ENCODE measurements at places on chromosomes 4 and X.

GRCh38 chr4:145019346-145019745 is 78.7 kb downstream of the ANAPC10 start:
- H3K27me3 ChIP-seq, result no peaks in the 10 kb centered on the region
- H3K4me3 ChIP-seq, result no peak overlapping the region
- DNase-seq, result no peak
- no peak overlapping the region for H3K27ac ChIP-seq

DNA sequence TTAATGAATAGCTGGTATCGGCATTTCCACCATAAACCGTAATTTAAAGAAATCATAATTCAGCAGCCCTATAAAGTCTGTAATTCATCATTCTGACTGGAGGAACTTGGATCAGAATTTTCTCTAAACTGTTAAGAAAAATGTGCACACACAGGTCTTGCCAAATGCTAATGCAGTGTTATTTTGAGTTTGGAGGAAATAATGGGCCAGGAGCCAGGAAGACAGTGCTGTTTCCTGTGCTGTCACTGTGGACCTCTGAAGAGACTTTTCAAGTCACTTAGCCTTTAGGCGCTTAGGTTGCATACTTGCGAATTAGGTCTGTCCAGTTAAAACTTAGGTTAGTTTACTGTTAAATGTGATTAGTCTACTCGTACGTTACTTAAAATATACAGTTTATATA is 137.5 kb upstream of the ANXA3 start:
- H3K4me3 ChIP-seq, result no peak overlapping the region
- H3K27me3 ChIP-seq, result no peaks in the 10 kb centered on the region
- peaks cover 26% of the 10 kb centered on the region for H3K4me1 ChIP-seq
- H3K36me3 ChIP-seq, result no peaks in the 10 kb centered on the region

GRCh38 chr4:180650273-180650672 is 1592.9 kb upstream of the TENM3 start:
- no peaks in the 10 kb centered on the region for H3K36me3 ChIP-seq
- H3K4me3 ChIP-seq, result no peak overlapping the region
- no peak overlapping the region for H3K27ac ChIP-seq

- no peak overlapping the region for H3K27ac ChIP-seq
- H3K4me3 ChIP-seq, result no peak overlapping the region
- peak; percentile 31 for DNase-seq
- H3K4me1 ChIP-seq, result no peaks in the 10 kb centered on the region
Observed at GRCh38 chr4:135204311-135204710, 1002.7 kb upstream of the PABPC4L start.

DNA sequence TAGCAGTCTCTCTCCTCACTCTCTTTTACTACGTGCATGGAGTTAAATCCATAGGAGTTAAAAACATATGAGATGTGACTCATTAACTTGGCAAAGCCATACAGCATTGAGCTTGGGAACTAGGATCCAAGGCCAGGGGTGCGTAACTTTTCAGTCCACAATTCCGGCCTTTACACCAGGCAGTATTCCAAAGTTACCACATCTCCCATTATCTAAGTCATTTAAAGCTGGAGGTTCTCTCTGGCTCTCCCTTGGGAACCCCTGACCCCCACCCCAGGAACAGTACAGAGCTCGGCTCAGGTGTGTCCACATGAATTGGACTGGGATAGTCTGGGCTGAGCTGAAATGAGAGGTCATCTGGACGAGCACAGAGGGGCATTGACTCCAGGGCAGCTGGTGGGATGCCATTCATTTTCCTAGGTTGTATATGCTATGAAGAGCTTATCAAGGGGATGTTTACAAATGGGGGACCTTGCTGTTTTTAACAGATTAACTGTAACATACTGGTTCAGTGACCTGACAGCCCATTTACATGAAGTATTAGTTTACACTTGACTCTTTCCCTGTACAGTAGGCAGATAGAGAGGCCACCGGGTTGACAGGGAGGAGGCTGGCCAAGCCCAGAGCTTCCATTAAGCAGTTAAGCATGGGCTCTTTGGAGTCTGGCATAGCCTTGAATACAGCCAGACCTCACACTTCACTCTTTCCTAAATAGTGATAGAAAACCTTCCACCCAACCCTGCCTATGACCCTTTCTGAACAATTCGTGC is 128.8 kb downstream of the RAB28 start:
- no peak overlapping the region for H3K27ac ChIP-seq
- no peaks in the 10 kb centered on the region for H3K4me1 ChIP-seq
- H3K36me3 ChIP-seq, result no peaks in the 10 kb centered on the region
- no peaks in the 10 kb centered on the region for H3K27me3 ChIP-seq

Data from neural progenitor cell (in vitro differentiated cells).